Stimulated activated CD4-positive, alpha-beta T cell treated with anti-CD3 and anti-CD28 coated beads, Interleukin-1b, Interleukin-23, amount 100 ng/mL, for 1 hour (primary cell): ENCODE measurements at places on chromosomes 5 and 9.

- DNase-seq: no peak
These were observed 75.0 kb upstream of the RUSC2 start for GRCh38 chr9:35414889-35415288.

DNA sequence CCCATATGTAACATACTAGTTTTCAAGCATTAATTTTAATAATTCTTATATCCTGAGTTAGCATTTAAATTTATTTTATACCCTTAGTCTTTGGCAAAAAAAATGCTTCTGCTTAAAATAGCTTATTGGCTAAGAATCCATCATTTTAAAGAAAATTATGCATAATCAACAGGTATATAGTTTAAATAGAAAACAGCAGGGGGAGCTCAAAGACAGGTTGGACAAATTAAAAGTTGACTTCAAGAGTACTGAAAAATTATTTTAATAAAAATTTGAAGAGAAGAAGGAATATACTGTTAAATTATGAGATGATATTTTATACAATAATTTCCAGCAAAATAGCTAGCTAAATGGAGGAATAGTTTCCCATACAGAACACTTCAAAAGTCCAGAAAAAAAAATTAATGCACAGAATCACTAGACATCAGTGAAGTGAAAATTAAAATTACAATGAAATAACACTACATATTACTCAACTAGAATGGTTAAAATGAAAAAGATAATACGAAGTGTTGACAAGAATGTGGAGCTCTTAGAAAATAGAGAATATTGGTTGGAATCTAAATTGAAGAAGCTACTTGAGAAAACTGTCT is 387.1 kb downstream of the PDE4D start:
- no peak for DNase-seq

GRCh38 chr5:33563983-33564908 is 123.5 kb downstream of the TARS1 start:
- DNase-seq: no peak

GRCh38 chr5:999032-999501 is 9.5 kb upstream of the NKD2 start:
- no peak for DNase-seq

GRCh38 chr5:14445576-14446290 is 135.9 kb upstream of the OTULINL start:
- DNase-seq: no peak

- DNase-seq: no peak
These were observed 68.4 kb downstream of the PAM start for GRCh38 chr5:102823441-102823874.

- DNase-seq: no peak
These were observed 33.4 kb downstream of the ARHGAP26 start for GRCh38 chr5:142803428-142804125.

- no peak for DNase-seq
These were observed 217.5 kb upstream of the TAS2R1 start for GRCh38 chr5:9847631-9848030.

- no peak for DNase-seq
These were observed 6.2 kb downstream of the GNPDA1 start for GRCh38 chr5:142006363-142007236.

- no peak for DNase-seq
These were observed 21.7 kb upstream of the SPINK7 start for GRCh38 chr5:148290271-148291195.

GRCh38 chr5:102754767-102755431 is at the start of gene PAM:
PAM (plus strand) TSS chr5:102755305; CDS start chr5:102866196, 110,891 bp downstream.
- DNase-seq: peak; percentile 50

- DNase-seq: no peak
These were observed 610.9 kb downstream of the RAB3C start for GRCh38 chr5:59193616-59194319.

- no peak for DNase-seq
These were observed 20.3 kb downstream of the AK8 start for GRCh38 chr9:132857616-132858342.

DNA sequence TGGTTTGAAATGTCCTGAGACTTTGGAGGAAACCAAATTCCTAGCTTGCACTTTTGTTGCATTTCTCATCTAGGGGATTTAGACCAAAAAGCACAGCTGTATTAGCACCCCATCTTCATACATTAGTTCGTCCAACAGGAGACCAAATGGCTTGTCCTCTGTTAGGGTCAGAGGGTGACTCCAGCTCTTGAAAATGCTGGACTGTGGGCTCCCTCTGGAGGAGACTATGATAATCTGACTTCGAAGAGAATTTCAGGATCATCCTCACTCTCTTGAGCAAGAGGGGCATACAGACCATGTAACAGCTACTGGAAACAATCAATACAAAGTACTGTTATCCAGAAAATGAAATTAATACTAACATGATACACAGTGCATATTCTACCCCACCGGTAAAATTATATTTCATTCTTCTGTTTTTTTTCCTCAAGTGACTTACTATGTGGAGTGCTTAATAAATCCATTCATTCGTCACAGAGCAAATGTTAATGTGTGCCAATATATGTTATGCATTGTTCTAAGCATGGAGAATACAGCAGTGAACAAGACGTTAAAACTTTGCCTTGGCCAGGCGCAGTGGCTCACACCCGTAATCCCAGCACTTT is 63.7 kb upstream of the PPP2CA start:
- DNase-seq: no peak

DNA sequence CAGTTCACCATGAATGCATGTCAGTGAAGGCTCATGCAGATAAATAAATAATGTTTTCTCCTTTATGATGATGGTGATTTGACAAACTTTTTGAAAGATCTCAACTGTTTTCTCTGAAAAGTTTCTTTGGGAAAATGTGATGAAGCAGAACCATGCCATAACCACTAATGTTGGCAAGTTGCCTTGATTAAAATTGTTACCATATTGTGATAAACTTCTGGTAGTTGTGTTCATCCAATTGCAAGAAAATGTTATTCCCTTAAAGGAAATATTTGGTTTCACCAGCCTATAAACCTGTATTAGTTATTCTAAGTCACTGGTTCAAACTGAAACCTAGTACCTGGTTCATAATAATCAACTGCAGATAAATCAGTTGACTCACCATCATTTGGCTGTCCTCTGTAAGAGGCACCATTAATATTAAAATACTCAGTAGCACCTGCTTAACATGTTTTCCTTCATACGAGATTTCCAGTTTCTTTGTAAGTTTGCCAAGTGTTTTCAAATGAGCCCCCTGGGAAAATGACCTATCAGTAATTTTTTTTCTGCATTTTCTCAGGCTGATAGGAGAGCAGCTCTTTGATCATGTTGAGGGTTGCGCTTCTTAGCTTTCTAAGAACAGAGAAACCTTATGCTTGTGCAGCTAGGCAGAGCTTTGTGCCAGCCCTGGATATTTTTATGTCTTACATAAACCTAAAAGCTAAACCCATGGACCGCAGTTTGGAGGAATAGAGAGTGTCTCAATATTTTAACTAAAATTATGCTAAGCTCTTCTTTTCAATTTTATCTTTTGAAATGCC is 88.0 kb downstream of the LURAP1L start:
- DNase-seq: no peak

- DNase-seq: no peak
These were observed 201.2 kb downstream of the GAPVD1 start for GRCh38 chr9:125462861-125463291.

DNA sequence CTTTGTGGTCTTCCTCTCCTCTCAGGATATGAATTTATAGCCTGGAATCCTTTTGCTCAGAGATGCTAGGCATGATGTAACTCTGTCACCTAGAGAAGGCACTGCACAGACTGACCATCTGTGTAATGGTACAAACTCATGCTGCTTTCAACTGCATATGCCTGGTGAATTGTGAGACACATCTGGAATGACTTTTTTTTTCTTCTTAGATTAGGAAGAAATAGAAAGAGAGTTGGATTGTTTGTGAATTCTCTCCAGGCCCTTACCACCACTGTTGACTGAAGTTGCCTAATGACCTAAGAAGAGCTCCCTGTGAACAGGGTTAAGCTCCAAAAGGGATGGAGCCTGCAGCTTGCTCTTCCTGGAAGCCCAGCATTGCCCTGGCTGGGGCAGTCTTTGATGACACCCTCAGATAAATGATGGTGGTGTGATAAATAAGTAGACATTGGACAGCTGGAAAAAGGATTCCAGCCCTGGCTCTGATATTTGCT is 47.8 kb upstream of the TRIM32 start:
- DNase-seq: no peak

DNA sequence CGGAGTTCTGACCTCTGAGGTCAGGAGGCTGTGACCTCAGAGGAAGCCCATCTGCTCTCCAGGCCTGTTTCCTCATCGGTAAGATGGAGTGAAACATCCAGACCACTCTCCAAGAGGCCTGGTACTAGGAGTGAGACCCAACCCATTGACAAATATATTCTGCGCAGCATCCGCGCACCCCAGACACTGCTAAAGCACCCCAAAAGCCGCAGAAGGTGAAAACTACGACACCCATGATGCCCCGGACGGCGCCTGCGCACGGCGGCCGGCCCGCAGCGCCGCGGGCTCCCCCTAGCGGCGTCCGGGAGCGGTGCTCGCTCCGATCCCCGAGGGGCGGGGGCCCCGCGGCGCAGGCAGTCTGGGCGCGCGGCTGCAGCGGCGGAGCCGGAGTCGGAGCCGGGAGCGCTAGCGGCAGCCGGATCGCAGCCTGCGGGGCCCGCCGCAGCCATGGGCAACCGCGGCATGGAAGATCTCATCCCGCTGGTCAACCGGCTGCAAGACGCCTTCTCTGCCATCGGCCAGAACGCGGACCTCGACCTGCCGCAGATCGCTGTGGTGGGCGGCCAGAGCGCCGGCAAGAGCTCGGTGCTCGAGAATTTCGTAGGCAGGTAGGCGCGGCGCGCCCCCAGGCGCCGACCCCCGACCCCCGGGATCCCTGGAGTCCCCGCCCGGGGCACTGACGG is at the start of gene DNM1:
Gene DNM1 (plus strand): TSS at position 356 of the 683 bp plus-strand sequence. CDS start 92 bp downstream, at position 448.
- DNase-seq: peak; percentile 55

DNA sequence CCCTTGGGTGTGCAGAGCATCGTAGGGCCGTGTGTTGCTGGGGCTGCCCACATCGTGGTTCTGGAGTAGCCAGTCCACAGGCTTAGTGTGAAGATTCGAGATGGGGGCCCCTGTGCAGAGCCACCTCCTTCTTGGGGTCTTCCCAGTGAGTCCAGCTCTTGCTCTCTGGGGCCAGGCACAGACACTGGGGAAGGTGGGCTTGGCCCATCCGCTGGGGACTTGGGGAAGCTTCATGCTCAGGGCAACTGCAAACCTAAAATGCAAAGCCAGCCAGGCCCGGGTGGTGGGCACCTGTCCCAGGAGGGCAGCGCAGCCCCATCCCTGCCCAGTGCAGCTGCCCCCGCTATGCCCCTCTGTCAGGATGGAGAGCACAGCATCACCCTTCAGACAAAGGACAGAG is 46.4 kb upstream of the LRRC14B start:
- no peak for DNase-seq

DNA sequence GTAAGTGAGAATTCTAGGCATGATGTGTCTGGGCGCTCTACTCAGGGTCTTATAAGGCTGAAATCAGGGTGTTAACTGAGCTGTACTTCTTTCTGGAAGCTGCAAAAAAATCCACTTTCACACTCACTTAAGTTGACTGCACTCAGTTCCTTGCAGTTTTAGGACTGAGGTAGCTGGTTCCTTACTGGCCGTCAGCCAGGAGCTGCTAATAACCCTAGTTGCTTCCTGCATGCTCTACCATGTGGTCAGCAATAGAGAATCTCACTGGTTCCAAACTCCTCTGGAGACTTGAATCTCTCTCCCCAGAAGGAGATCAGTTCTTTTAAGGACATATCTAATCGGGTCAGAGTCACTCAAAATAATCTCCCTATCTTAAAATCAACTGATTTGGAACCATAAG is 911.2 kb downstream of the EFNA5 start:
- DNase-seq: no peak

DNA sequence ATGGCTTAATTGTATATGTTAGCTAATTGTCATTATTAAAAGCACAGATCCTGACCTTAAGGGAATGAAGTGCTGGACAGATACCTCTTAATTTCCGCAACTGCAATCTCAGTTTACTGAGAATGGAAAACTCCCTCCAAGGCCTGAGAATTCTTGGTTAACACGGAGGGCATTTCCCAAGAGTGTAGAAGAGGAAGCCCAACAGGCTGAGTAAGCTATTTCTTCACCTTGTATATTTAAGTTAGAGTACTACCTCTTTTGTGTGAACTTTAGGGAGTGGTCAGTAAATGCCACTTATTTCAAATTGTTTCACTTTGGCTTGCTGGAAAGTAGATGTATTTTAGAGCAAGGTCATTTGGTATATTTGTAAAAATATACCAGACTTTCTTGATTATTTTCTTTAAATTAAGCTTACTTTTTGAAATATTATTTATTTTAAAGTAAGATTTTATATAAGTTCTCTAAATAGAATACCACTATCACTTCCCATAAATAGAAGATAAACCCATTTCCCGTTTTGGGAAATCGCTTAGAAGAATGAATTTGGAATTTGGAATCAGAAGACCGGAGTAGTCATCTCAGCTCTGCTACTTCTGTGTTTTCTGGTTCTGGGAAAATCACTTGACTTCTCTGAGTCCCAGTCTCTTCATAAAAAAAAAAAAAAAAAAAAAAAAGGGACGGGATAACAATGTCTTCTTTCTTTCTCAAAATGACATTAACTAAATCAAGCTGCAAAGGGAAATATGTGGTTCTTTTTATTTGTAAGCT is 26.0 kb upstream of the C9orf72 start:
- DNase-seq: no peak

GRCh38 chr5:104569621-104570020 is 1007.0 kb upstream of the NUDT12 start:
- DNase-seq: no peak

GRCh38 chr5:141846031-141846430 is 32.2 kb downstream of the PCDH1 start:
- DNase-seq: no peak

GRCh38 chr5:180594311-180595045 is 3.2 kb upstream of the SCGB3A1 start:
- DNase-seq: no peak

GRCh38 chr5:111227226-111227782 is 3.1 kb downstream of the CAMK4 start:
- DNase-seq: no peak

- no peak for DNase-seq
These were observed 28.7 kb downstream of the TGFBI start for GRCh38 chr5:136057401-136058038.

GRCh38 chr5:116502138-116502537 is 72.5 kb downstream of the SEMA6A start:
- DNase-seq: no peak

DNA sequence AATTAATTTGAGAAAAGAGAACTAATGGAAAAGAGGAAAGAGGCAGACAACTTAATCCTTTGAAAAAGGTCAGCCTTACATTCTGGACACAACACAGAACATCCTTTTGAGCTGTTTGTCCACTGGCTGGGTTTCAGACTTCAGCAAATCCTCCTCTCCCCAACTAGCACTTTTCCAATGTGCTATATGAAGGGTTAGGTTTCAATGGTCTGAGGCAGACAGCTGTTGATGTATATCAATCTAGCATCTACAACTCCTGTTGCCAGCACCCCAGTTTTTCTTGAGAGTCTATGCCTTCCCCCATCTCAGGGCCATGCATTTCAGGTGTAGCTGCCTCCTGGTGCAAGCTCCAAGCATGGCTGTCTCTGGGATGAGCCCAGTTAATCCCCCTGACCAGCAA is 174.2 kb downstream of the TRIM32 start:
- DNase-seq: no peak
